ENCODE measurements at places on chromosomes 12 and 14. TPM values are rescaled to one million over a fixed set of nuclear protein-coding genes. Genes with fewer than 3 reads are reported as not detected.

- no peak for DNase-seq
Measured at GRCh38 chr14:85438481-85438942, 91.4 kb upstream of the FLRT2 start.

- no peak for DNase-seq
Measured at GRCh38 chr12:93729934-93730333, 52.8 kb downstream of the CRADD start.

- no peak for DNase-seq
Measured at GRCh38 chr14:95039993-95040348, 117.4 kb downstream of the DICER1 start.

Gene TBX5
- not detected for total RNA-seq

Gene KITLG
- not detected for total RNA-seq
